ENCODE measurements at places on chromosomes 2 and 18. TPM values are rescaled to one million over a fixed set of nuclear protein-coding genes. Genes with fewer than 3 reads are reported as not detected.
A peak's percentile ranks its signal among the peaks of the same experiment; 100 is the strongest.

- ATAC-seq = peak; percentile 31
Measured at GRCh38 chr2:127067620-127068350, 39.2 kb downstream of the BIN1 start.

DNA sequence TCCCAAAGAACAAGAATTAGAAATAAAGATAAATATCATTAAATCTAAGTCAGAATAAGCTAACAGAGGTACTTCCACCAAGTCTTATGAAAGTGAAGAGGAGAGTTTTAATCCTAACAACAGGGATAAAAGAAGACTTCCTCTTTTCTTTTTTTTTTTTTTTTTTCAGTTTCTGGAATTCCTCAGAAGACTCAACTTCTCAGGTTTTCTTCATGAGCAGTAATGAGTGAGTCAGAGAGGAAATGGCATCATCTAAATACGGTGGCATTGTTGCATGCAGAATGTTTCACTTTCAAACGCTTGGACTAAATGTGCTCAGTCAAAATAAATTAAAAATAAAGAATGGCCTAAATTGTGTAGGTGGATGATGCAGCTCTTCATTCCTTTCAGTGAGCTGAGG is 45.6 kb upstream of the ARHGAP15 start:
- ATAC-seq = no peak

SPATA3 gene
- total RNA-seq = not detected

GRCh38 chr2:197229509-197230443 is 80.8 kb downstream of the ANKRD44 start:
- ATAC-seq = no peak

DNA sequence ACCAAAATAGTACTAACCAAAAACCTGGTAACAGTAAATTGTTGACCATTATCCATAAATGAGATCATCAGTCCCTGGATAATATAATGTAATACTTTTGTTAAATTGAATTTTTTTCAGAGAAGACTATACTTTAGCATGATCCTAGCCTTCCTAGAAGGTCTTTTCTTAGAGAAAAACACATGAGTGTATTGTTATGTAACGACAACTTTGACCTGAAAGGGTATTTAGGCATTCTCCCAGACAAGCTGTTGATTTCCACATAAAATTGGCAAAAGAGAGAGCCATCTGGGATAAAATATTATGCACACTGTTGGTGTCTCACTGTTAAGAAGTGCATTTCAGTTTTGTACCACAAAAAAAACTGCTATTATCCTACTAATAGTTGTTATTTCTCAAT is 120.0 kb upstream of the MAPRE2 start:
- no peak for ATAC-seq

DNA sequence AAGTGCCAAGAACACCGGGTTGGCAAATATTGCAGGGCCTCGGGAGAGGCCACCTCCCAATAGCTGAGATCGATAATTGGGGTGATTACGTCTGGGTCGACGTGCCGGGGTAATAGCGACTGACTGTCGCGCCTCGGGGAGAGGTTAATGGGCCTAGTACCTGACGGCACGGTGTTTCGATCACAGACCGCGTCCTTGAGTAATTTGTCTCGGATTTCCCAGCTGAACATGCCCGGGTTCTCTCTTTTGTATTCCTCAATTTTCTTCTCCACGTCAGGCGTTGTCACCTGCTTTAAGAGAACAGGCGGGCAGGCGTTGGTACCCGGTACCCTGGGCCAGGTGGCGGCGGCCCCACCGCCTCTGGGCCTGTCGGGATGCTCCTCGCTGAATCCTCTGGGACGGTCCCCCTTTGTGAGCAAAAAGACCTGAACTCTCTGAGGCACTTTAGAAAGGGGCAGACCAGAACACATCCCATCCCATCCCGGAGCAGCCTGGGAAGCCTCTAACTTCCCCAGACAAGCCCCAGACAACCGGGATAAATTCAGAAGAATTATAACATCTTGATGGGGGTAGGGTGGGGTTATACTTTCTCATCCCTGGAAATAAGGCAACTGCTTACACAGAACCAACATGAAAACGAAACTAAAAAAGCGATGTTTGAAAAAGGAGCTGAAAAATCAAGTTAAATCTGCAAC is 3.3 kb downstream of the PAX3 start:
- ATAC-seq = no peak

GRCh38 chr2:149271575-149271974 is 58.8 kb upstream of the LYPD6 start:
- ATAC-seq = no peak

Data from esophagus mucosa (tissue), 1 donor.